GM12864 (cell line): ENCODE measurements at places on chromosomes 7 and 10.

- DNase-seq = no peak
These were observed 112.5 kb downstream of the WDR11 start for GRCh38 chr10:120963594-120964220.

- DNase-seq = no peak
These were observed 213.9 kb downstream of the BAMBI start for GRCh38 chr10:28891058-28891713.

GRCh38 chr7:39539816-39540215 lies 26.4 kb upstream of the YAE1 start:
- no peak for DNase-seq

- DNase-seq = no peak
These were observed 15.7 kb upstream of the ZNF862 start for GRCh38 chr7:149822353-149822943.

- no peak for DNase-seq
These were observed 96.4 kb upstream of the ETV1 start for GRCh38 chr7:14085901-14086300.

DNA sequence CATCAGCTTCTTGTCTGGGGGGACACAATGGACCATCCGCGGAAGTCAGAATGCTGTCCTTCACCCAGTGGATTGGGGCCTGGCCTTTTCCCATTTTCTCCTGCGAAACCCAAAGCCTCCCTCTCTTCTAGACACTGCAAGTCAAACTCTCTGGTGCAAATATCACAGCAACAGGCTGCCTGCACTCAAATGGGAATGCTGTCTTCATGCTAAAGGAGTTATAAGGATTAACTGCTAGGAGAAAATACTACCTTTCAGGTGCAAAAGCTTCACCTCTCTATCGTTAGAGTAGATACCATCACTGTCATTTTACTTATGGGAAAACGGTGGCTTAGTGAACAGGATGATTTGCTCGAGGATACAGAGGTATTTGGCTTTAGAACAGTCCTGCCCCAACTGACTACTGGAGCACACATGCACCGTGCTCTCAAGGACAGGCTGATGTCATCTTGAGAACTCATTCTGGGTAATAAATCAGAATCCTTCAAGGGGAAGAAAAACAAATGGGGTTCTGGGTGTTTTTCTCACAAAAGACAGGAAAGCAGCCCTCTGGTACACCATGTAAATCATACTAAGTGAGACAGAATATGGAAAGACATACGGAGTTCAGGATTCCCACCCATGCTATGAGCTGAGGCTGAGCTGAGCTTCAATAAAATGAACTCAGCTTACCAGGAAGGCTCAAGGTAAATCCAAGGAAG lies 100.9 kb downstream of the SAMD9 start:
- DNase-seq = no peak

GRCh38 chr7:150502519-150502918 lies 12.2 kb upstream of the GIMAP7 start:
- no peak for DNase-seq

DNA sequence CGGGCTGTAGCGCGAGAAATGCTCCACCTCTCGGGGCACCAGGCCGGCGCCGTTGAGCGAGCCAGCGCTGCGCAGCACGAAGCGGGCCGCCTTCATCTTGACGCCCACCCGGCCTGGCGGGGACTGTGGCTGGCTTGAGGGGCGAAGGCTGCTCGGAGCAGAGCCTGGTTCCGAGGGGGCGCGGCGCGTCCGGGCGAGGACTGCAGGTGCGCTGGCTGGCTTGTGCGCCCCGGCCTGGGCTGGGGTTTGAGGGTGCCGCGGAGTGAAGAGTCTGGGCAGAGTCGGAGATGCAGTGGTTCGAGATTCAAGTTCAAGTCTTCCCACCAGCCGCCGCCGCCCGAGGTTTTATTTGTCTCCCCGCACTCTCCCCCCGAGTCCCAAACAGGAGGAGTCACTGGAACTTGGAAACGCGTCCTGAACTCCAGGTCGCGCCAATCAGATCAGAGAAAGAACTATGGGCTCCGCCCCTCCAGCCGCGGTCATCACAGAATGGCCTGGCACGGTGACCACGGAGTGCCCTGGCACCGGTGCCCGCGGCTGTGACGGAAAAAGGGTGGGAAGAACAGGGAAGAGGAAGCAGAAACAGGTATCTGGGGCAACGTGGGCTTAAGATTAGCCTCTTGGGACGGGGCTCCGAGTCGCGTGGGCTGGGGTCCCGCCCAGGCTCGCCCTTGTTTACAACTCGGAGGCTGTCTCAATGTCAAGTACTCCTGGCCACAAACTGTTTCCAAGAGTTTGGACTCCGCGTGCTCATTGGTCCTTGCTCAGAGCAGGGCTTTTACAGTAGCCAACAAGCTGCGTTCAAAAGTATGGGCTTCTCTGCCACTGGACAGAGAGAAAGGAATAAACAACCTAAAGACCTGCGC lies at the start of gene PDK4:
Gene PDK4 (minus strand): TSS at position 319 of the 866 bp plus-strand sequence. CDS start 223 bp downstream, at position 96.
- no peak for DNase-seq

GRCh38 chr7:66443946-66444345 lies 184.7 kb upstream of the KCTD7 start:
- no peak for DNase-seq

DNA sequence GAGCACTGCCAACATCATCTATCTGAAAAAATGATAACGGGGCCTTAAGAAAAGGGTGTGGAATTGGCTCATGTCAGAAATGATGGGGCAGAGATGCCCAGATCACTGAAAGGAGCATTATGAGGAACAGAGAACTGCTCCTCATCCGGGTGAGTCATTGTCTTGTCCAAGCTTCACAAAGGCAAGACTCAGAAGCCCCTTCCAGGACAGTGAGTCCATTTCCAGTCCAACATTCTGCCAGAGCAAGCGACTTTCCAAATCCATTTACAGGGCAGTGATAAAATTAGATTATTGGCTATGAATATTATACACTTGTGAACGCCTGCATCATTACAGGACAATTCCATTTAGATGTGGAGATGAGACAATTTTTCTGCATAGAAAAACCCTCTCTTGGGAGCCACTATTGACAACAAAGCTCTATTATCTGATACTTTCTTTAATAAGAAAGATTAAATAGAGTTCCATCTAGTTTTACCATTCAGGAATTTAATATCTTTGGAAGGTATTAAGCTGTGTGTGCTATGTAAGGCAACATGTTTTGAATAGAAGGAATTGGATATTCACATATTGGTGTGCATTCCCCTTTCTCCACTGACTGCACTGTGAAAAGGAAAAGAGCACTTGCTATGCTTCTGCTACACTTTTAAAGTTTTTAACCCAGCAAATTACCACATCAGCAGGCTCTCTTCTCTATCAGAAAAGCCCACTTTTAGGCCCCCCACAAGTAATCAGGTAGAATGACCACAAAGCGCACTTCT lies 159.6 kb downstream of the NRP1 start:
- DNase-seq = no peak

DNA sequence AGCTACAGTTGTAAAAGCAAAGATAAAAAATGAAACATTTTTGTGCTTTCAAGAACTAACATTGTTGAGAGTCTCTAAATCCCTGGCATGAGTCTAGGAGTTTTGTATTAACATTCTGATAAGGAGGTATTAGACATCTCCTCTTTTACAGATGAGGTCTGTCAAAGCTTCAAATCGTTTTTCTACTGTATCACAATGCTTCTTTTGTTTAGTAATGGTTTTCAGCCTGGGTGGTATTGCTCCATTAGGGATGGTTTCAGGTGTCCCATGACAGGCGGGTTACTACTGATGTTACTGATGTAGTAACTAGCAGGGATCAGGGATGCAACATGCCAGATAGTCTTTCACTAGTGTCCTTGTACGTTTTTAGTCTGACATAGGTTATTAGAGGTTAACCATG lies 27.4 kb downstream of the STAM start:
- no peak for DNase-seq

DNA sequence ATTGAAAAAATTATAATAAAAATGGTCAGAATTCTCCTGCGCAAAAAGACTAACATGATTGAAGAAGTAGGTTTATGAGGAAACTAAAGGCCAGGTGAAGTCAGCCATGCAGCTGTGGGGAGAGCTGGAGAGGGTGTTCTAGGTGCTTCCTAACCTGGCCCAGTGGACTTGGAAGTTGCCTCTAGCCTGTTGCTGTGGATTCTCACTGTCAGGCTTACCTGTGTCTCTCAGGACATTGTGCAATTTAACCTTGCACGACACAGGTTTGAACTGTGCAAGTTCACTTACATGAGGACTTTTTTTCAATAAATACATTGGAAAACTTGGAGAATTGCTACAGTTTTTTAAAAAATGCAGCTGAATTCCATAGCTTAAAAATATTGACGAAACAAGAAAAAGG lies 266.4 kb downstream of the CXCL12 start:
- DNase-seq = no peak

- DNase-seq = no peak
These were observed 75.9 kb downstream of the RGS10 start for GRCh38 chr10:119466655-119467054.

DNA sequence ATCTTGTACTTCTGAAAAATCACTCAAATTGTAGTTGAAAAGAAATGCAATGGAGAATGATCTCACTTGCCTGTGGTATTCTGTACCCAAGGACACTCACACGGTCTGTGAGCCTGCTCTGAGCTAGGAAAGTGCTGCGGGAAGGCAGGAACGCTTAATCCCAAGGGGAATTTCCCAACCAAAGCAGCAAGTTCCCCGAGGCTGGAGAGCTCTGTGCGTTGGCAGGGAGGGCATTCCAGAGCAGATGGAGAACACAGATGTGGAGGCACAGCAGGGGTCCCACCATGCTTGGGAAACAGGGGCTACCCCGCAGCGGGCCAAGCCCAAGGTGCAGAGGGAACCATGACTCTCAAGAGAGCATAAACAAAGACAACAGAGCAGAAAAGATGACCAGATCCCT lies 13.6 kb downstream of the SVIL start:
- no peak for DNase-seq

DNA sequence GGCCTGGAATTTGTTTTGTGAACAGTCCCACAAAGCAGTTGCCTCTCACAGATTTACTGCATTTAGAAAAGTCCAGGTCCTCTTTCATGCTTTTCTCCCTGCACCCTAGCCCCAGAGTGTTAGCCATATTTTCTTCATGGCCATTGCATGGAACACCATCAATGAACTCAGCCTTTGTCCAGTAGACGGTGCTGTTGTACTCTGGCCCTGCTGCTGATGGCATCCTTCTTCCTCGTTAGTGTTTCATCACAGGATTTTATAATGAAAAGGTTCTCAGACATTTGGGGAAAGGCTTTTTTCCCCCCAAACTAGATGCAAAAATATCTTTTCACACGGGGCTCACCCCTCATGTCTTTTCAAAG lies 93.0 kb upstream of the SLC25A13 start:
- no peak for DNase-seq

- DNase-seq = no peak
These were observed 195.3 kb upstream of the MYO3A start for GRCh38 chr10:25738776-25739175.

- DNase-seq = no peak
These were observed 66.1 kb upstream of the STK17A start for GRCh38 chr7:43516581-43517342.

GRCh38 chr7:101743241-101743994 lies 74.0 kb upstream of the CUX1 start:
- no peak for DNase-seq

- no peak for DNase-seq
These were observed 428.8 kb downstream of the KCNMA1 start for GRCh38 chr10:77208684-77209256.

- DNase-seq = no peak
These were observed 74.5 kb downstream of the DNAJC1 start for GRCh38 chr10:21929070-21929469.

GRCh38 chr10:92082583-92083280 lies 159.2 kb downstream of the BTAF1 start:
- DNase-seq = no peak

- DNase-seq = no peak
These were observed 151.9 kb downstream of the ZMYND11 start for GRCh38 chr10:287026-287709.

- DNase-seq = no peak
These were observed 67.5 kb downstream of the PARP12 start for GRCh38 chr7:139995017-139995915.

DNA sequence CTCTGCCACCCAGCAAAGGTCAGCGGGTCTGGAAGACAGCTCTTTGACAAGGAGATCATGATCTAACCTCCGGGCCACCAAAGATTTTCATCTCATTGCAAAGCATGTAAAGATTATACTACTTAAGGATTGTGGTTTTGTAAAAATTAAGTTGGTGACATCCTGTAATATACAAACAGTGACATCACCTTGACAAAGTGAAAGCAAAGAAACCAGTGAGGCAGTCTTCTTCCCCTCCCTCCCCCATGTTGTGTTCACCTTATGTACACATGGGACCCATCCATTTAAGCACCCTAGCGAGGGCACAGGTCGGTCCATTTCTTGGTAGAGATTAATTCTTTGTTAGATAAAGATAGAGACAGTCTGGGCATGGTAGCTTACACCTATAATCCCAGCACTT lies 3.9 kb downstream of the MDH2 start:
- no peak for DNase-seq

DNA sequence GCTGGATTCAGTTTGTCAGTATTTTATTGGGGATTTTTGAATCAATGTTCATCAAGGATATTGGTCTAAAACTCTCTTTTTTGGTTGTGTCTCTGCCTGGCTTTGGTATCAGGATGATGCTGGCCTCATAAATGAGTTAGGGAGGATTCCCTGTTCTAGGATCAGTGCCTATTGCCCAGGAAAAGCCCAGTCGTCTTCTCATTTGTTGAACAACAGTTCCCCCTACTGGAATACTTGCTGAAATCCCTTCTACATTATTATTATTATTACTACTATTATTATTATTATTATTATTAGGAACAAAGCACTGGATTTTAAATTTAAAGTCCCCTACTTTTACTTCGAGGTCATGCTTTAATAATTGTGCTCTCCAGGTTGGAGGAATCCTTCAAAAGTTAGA lies 528.9 kb downstream of the MAGI2 start:
- no peak for DNase-seq

GRCh38 chr10:77637532-77638320 lies at the start of gene KCNMA1:
TSS of gene KCNMA1 (minus strand) at chr10:77637808.
- DNase-seq = no peak

GRCh38 chr7:94923412-94923811 lies 16.0 kb downstream of the PPP1R9A start:
- no peak for DNase-seq

DNA sequence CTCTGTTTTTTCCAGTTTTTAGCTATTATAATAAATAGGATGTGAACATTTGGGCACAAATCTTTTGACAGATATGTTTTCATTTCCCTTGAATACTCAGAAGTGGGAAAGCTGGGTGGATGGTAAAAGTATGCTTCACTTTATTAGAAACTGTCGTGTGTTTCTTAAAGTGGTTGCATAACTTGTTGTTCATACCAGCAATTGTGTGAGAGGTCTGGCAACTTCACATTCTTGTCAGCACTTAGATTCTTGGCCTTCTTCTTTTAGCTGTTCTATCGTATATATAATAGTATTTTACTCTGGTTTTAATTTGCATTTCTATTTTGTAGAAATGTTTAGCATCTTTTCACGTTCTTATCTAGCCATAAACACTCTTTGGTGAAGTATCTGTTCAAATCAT lies 894.4 kb downstream of the KCNMA1 start:
- no peak for DNase-seq

DNA sequence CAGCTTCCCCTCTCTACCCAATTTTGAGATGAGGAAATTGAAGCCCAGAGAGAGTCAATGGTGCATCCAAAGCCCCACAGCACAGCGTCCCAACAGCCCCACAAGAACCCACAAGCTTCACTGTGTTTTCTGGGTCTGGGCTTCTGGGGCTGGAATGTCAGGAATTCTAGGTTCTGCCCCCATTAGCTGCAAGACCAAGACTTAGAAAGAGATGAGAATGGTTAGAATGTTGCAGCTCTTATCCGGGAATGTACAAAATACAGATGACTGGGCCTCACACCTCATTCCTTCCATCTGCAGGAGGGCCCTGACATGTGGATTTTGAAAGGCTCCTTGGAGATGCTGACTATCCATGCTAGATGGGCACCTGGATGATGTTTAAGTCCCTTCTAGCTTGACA lies 6.0 kb upstream of the SGPL1 start:
- no peak for DNase-seq
